ENCODE measurements at places on chromosomes 6 and 20.

DNA sequence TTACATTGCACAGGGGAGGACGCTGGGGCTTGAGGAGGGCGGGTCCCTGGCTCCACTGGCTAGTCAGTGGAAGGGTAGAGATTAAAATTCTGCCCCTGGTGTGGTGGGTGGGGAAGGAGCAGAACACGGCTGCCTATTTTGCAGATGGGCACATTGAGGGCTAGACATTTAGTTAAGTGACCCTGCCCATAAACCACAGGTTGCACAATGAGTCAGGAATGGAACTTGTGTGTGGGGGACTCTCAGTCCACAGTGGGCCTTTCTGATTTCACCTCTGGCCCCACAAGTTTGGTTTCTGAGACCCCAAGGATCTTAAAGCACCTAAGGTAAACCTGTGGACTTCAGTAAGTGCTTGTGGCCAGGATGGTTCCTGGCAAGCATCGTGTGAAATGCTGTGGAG lies 22.0 kb upstream of the CCDC167 start:
- no peak for DNase-seq

DNA sequence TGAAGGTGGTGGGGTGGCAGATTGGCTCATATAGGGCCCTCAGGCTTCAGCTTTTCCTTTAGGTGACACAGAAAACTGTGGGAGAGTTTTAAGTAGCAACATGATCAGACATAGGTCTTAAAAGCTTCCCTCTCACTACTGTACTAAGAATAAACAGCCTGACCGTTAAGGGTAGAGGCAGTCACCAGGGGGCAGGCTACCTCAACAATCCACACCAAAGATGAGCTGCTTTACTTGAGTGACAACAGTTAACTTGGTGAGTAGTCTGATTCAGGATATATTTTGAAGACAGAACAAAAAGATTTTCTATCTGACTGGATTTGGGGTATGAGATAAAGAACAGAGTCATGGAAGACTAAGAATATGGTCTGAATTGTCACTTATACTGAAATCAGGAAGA lies 193.1 kb upstream of the SHLD1 start:
- DNase-seq = no peak

- DNase-seq = no peak
These were observed 13.9 kb upstream of the SLC9A8 start for GRCh38 chr20:49798718-49799117.

- no peak for DNase-seq
These were observed 71.2 kb downstream of the TRDN start for GRCh38 chr6:123565529-123565928.

GRCh38 chr20:51660672-51661608 lies 107.2 kb downstream of the ATP9A start:
- DNase-seq = no peak

DNA sequence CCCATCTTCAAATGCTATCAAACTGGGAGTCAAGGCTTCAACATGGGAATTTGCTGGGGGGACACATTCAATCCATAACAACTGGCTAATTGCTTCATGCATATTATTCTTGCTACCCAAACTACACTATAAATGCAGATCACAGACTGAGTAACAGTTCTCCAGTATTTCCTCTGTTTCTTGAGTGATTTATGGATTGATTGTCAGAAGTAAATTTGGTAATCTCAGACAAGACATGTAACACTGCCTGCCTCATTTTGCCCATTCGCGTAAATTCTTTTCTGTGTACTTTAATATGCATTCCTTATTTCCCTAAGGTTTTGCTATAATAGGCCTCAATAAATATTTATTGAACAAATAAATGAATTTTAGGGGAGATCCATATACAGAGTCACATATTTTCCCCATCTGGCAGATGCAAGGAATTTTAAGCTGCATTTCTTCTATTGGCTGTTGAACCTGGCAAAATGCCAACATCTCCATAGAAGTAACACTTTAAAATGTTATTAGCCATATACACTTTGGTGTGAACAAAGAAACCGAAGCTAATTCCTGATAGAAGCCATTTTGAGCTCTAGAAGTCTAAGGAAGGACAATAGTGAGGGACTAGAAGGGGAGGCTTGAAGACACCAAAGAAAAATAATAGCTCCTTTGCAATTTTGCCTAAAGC lies 98.2 kb downstream of the QRSL1 start:
- no peak for DNase-seq

GRCh38 chr20:46787991-46788762 lies 78.7 kb downstream of the SLC2A10 start:
- peak; percentile 45 for DNase-seq

GRCh38 chr6:41917528-41917927 lies 3.4 kb downstream of the MED20 start:
- no peak for DNase-seq

DNA sequence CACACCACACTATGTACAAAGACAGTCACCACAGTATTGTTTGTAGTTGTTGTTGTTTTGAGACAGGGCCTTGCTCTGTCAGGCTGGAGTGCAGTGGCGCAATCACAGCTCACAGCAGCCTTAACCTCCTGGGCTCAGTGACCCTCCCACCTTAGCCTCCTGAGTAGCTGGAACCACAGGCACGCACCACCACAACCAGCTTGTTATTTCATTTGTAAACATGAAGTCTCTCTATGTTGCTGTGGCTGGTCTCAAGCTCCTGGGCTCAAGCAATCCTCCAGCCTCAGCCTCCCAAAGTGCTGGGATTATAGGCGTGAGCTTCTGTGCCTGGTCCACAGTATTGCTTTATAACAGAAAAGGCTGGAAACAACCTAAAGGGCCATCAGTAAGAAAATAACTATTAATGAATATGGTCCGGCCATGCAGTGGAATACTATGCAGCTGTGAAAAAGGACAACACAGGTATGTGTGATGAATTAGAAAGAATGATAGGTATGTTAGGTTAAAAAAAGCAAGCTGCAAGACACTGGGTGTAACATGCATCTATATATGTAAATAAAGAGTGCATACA lies 30.0 kb upstream of the PTGIS start:
- DNase-seq = no peak

GRCh38 chr6:37693079-37693478 lies 4.6 kb downstream of the MDGA1 start:
- no peak for DNase-seq

- no peak for DNase-seq
These were observed 157.2 kb downstream of the SOD2 start for GRCh38 chr6:159535656-159536350.

- DNase-seq = no peak
These were observed 41.8 kb downstream of the RIPOR3 start for GRCh38 chr20:50649590-50649989.

DNA sequence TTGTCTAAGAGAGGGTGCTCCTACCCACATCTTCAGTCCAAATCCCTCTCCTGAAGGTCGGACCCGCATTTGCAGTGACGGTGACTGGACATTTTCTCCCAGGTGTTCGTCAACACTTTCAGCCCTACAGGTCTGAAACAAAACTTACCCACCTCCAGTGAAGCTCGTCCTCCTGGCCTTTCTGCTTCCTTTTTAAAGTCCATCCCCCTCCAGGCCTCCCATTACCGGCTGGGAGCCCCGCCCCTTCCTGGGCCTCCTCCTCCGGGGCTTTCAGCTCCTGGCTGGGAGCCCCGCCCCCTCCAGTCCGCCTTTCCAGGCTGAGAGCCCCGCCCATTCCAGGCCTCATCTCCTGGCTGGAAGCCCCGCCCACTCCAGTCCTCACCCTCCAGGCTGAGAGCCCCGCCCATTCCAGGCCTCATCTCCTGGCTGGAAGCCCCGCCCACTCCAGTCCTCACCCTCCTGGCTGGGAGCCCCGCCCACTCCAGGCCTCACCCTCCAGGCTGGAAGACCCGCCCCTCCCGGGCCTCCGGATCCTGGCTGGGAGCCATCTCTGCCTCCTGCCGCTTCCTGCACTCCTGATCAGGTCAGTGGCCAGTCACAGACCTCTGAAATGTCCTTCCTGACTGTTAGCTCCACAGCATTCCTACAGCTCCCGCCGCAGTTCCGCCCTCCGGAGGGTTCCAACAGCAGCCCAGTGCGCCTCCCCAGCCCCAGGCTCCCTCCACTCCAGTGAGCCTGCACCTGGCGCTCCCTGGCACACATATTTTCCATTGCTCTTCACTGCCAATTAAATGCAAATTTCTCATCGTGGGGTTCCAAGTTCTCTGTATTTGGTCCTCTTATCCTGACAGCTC lies 98.5 kb downstream of the LY86 start:
- DNase-seq = peak; percentile 43

GRCh38 chr20:24136659-24137246 lies 148.2 kb upstream of the GGTLC1 start:
- DNase-seq = no peak

- no peak for DNase-seq
These were observed 69.4 kb upstream of the NAA20 start for GRCh38 chr20:19947611-19948264.

- no peak for DNase-seq
These were observed 6.5 kb upstream of the BMP6 start for GRCh38 chr6:7719364-7719850.

DNA sequence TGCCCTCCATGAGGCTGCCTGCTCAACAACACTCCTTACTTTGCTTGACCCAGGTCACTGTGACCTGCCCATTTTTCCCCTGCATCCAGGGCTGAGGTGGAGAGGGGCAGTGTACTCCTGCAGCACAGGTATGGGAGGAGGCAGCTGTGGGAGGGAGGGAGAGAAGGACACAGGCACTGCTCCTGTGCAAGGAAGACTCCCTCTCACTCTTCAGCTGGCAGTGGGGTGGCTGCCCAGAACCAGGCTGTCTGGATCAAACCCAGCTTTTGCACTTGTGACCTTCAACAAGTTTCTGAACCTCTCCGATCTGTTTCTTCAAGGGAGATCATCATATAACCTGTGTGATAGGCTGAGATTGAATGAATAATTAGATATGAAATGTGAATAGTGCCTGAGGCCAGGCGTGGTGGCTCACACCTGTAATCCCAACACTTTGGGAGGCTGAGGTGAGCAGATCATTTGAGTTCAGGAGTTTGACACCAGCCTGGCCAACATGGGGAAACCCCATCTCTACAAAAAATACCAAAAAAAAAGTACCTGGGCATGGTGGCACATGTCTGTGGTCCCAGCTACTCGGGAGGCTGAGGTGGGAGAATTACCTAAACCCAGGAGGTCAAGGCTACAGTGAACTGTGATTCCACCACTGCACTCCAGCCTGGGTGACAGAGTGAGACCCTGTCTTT lies 14.1 kb downstream of the TGIF2 start:
- DNase-seq = no peak

DNA sequence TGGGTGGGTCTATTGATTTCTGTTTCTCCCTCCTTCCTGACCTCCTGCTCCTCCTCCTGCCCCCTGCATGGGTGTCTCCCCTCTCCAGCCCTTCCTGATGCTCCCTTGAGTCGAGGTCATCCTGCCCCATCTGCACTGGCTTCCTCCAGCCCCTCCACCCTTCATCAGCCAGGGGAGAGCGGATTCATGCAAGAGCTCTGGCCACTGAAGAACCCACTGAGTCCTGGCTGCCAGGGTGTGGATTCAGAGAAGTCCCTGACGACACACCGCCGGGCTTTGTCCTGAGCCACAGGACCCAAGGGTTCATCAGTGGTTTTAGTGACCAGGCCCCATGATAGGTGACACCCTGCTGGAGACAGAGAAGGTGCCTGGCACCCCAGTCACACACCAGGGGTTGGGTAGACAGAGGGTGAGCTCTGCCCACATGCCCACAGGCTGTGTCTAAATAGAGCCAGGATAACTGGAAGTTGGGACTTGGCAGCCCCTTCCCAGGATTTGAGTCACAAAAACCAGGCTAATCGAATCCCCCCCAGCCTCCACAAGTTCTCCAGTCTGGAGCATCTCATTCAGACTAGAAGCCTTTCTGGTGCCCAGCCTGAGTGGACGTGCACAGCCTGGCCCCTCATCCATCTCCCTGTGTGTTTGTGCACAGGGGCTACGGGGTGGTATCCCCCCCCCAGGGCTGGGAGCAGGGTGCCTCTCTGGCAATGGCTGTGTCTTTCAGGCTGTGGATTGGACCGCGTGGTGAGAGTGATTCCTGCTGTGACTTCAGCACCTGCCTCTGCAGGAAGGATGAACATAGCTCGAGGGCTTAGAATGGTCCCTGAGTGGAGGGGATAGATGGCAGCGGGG lies 1.2 kb downstream of the GFRA4 start:
- no peak for DNase-seq

- DNase-seq = no peak
These were observed 12.6 kb upstream of the CARMIL1 start for GRCh38 chr6:25266456-25267100.

- DNase-seq = no peak
These were observed 39.9 kb upstream of the TTPAL start for GRCh38 chr20:44435630-44436335.

GRCh38 chr6:132932588-132932987 lies 118.2 kb downstream of the RPS12 start:
- DNase-seq = no peak

DNA sequence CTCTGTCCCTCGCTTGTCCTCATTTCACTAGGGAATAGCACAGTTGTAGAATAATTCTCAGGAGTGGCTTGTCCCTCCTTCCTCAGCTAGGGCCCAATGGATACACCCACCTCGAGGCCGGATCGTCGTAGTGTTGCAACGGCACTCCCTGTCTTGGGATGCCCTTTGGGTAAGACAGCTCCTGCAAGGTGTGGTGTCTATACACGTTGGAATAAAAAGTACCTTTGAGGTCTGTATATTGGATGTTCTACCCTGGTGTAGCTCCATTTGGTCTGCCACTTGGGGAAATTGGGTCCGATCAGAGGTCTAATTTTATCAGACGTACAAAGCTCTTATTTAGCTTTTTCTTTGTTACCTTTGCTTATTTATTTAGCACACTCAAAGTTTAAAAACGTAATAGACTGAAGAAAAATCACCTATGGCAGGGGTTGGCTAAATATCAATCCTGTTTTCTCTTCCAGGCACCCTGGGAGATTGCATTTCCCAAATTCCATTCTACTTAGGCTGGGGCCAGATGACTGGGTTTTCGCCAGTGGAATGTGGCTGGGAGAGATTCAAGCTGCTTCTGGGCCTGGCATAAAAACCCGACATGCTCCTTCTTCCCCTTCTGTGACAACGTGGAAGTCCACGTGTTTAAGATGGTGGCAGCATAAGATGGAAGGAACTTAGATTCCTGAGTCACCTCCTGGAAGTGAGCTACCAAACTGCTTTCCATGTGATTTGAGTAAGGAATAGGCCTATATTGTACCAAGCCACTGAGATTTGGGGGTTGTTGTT lies 82.3 kb upstream of the CD83 start:
- DNase-seq = no peak

DNA sequence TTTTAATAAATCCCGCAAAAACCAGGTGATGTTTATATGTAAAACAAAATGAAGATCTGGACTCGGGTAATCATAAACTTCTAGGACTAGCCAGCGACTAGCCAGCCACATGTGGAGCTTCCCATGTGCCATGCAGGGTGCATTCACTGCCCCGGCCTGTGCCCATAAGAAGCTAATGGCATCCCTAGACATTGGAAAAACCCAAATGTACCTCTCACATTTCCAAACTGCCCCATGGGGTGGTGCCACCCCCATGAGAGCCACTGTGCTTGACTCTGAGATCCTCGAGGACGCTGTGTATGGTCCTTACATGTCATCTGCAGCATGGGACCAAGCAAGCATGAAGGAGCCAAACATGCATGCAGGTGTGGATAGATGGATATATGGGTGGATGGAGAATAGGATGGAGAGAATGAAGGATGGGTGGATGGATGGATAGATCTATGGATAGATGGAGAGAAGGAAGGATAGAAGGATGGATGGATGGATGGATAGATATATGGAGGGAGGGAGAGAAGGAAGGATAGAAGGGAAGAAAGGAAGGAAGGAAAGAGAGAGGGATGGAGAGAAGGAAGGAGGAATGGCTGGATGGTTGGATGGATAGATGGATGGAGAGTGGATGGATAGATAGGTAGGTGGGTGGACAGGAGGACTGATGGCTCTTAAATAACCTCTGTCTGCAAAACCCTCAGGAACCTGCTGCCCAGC lies 203.6 kb downstream of the CDH4 start:
- DNase-seq = no peak

- DNase-seq = no peak
These were observed 7.3 kb upstream of the ASF1A start for GRCh38 chr6:118886641-118887040.

Data from NCI-H524 treated with DMSO at 0.1 percent for 48 hours (cell line).